ENCODE measurements at places on chromosomes 4 and X.

- DNase-seq = no peak
Measured at GRCh38 chr4:135476272-135476671, 1274.7 kb upstream of the PABPC4L start.

DNA sequence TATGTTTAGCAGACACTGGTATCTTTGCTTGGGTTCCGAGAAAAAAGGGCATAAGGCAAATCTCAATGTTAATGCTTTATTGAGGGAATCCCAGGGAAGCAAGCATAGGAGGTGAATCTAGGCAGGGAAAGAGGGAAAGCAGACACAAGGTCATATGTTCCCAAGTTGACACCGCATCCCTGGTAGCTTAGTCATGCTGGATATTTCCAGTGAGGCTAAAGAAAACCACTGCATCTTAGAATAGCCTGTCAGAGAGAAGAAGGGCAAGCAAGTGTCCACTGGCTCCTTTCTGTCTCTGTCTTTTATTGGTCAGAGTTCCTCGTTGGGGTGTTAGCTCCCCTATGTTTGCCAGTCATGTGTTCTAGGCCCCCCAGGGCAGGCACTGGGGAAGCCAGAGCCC, 104.7 kb downstream of the NKX6-1 start:
- DNase-seq = no peak

DNA sequence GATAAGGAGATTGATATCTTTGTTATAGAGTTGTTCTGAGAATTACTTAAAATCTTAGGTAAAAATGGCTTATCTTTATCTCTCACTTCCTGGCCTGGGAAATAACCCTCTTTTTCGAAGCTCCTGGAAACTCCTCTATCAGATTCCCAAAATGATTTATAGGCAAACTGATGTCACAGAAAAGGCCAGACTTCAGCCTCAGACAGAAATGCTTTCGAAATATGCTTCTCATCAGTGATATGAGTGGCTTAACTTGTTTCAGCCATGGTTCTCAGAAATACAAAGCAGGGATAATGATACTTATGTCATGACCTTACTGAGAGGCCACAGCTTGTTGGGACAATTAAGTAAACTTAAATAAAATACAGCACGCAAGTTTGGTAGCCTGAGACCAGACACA, 85.3 kb upstream of the HS3ST1 start:
- no peak for DNase-seq

GRCh38 chr4:139973015-139973414, 181.0 kb downstream of the MAML3 start:
- DNase-seq = no peak

GRCh38 chrX:72002875-72003274, 92.2 kb downstream of the NHSL2 start:
- no peak for DNase-seq

GRCh38 chrX:102976793-102977495, 39.9 kb downstream of the RAB40AL start:
- no peak for DNase-seq

DNA sequence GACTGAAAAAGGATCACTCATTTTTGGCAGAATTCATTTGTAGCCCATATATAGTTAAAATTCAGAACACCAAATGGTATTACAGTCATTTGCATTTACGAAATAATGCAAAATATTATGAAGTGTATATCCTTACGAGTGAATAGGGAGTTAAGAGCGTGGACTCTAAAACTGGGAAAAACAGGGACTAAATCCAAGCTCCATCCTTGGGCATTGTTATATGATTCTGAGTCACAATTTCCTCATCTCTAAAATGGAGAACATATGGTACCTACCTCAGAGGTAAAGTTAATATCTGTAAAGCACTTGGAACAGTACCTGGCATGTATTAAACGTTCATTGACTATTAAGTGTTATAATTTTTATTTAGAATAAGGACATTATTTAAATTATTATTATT, 106.3 kb downstream of the ZAR1 start:
- DNase-seq = no peak

DNA sequence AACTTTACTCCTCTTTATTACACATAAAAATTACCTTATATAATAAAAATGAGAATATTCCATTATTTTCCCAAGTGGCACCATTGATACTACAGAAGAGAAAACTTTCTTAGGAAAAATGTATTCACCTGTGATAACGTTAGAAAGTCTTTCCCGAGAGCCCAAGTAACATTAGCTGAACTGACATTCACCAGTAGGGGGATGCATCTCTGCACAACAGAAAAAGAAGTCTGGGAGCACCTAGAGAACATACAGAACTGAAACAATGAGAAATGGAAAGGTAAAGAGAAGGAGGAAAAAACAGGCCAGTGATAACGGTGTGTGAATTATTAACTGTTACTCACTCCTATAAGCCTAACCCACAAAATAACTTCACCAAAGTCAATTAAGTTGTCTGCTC, 423.3 kb downstream of the CENPC start:
- no peak for DNase-seq

DNA sequence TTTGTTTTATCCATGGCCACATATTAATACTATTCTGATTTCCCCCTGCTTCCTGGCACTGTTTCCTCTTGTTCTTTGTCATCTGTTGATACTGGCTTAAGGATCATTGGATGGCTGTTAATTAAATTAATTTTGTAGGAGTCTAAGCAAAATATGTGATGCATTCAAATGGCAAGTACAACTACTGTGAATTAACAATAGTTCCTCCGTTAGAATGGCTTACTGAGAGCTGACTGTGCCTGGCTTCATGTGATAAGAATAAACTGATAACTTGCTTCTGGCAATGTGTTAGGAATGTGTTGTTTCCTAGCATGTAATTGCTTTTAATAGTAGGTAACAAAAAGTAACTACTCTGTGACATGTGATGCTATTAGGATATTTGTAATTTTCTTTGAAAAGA, 98.5 kb downstream of the RPA4 start:
- DNase-seq = no peak

GRCh38 chrX:94576367-94577004, 902.5 kb downstream of the FAM133A start:
- no peak for DNase-seq

DNA sequence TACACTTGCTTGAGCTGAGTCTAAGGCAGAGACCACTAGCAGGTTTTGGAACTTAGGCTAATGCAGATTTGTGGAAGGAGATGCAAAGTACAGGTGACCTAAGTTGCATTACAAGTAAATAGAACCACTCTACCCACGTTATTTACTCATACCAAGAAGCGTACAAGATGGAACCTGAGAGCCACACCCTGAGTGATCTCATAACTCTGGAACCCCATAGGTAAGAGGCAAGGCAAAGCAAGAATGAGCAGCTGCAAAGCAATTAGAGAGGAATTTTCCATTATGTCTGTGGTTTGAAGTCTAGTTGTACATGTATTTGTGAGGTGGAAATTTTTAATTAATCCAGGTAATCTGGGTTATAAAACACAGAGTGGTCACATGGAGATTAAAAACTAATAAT, 55.4 kb downstream of the CC2D2A start:
- DNase-seq = no peak

DNA sequence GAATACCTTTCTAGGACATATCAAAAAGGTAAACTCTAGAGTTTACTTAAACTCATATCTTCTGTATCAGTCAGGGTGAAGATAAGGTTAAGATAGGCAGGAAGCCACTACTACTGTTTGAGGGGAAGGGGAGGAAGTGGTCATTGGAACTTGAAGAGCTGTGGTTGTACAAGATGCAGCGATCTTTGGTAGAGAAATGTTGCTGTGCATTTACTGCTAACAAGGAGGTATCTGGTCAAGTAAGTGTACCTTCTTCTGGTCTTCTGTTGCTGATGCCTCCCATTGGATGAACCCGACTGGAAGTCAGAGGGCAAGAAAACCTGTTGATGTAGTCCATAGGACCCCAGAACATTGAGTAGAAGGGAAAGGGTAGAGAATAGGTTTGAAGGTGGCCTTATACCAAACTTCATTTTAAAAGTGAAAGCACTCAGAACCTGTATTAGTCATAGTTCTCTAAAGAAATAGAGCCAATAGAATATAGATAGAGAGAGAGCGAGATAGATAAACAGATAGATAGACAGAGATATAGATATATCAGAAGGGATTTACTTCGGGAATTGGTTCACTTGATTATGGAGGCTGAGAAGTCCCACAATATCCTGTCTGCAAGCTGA, 47.9 kb upstream of the TSPAN5 start:
- DNase-seq = no peak

GRCh38 chrX:46572340-46572936, 1.1 kb upstream of the CHST7 start:
- no peak for DNase-seq

DNA sequence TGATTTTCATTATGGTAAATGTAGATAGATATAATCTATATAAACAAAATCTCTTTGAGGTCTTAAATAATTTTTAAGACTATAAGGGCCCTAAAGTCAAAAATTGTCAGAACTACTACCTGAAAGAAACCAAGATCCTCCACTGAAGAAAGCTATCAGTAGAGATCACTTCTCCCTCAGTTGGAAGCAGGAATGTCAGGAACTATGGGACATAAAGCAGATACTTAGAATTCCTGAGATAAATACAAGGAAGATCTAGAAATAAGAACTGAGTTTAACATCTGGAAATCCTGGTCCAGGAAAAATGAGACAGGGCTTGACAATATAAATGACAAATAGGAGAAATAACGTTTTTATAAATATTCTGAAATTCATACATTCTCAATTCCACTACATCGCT, 97.2 kb downstream of the ADAMTS3 start:
- no peak for DNase-seq

GRCh38 chrX:118254611-118255010, 91.3 kb upstream of the WDR44 start:
- DNase-seq = peak; percentile 53

- DNase-seq = no peak
Measured at GRCh38 chr4:153577053-153577452, 107.0 kb upstream of the TLR2 start.

GRCh38 chr4:185282968-185283367, 73.6 kb downstream of the SNX25 start:
- DNase-seq = no peak

- no peak for DNase-seq
Measured at GRCh38 chr4:20418861-20419451, 167.3 kb downstream of the SLIT2 start.

DNA sequence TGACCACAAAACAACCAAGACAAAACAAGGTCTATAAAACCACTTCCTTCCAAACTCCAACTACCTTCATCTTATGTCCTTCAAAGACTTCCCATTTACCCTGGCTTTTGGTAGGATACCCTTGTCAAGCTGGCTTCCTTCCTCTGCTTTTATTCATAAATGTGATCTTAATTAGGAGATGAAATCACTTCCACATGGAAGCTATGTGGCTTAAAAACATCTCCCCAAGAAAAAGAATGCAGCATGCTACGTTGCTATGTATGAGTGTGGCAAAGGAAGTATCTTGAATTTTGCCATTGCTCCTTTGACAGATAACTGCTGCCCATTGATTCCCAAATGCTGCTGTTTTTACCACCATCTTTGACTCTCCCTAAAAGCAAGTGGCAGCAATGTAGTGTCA, 46.4 kb upstream of the VEGFD start:
- no peak for DNase-seq

DNA sequence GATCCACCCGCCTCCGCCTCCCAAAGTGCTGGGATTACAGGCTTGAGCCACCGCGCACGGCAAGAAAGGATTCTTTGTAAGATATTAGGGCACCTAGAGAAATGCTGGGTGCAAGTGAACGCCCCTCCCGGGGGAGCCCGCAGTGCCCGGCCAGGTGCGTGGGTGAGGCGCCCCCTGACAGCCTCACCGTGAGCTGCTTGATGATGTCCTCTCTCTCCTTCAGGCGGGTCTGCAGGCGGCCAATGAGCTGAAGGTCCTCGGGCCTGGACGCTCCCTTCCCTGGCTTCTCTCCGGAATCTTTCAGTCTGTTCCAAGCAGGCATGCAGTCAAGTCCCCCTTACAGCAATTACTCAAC, 21.9 kb downstream of the MED28 start:
- no peak for DNase-seq

DNA sequence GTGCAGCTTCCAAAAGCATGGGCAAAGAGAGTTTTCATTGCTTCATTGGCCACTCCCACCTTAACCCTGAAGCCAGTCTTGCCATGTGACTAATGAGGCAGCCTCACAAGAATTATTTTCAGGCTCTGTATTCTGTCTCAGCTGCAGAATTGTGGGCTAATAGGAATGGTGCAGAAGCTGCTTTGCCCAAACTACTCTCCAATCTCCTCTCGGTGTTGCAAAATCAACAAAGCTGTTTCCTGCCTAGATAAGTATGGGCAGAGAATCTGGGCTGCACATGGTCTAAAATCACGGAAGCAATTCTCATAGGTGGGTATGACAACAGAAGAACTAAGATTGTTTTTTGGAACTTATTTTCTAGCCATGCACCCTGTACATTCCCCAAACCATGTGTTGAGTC, 31.4 kb downstream of the PPP1R2C start:
- DNase-seq = no peak

GRCh38 chrX:112816908-112817307, 23.7 kb downstream of the AMOT start:
- DNase-seq = no peak

Measured in NCI-H1436 (cell line).